Motor neuron (in vitro differentiated cells): ENCODE measurements at places on chromosomes 1 and 21. TPM values are rescaled to one million over a fixed set of nuclear protein-coding genes. Genes with fewer than 3 reads are reported as not detected.

SLC35F3 gene
- total RNA-seq: not detected in 2 replicates

TSPEAR gene
- total RNA-seq: 0.46 TPM in 2 replicates

LGR6 gene
- 0.13 and 0.96 TPM in 2 replicates for total RNA-seq

DISC1 gene
- total RNA-seq: 3.0 and 3.1 TPM in 2 replicates

CD5L gene
- total RNA-seq: 0.25 TPM in 1 of 2 replicates, not detected in the other

LCE3D gene
- total RNA-seq: not detected in 2 replicates

GPR89B gene
- 15.9 and 18.9 TPM in 2 replicates for total RNA-seq

RPTN gene
- total RNA-seq: 0.41 and 0.65 TPM in 2 replicates

SLC30A10 gene
- 0.16 and 0.46 TPM in 2 replicates for total RNA-seq

SLC30A1 gene
- total RNA-seq: 16.8 and 18.5 TPM in 2 replicates

GPA33 gene
- total RNA-seq: 0.14 and 0.31 TPM in 2 replicates

TAGLN2 gene
- 147 and 225 TPM in 2 replicates for total RNA-seq

LMOD1 gene
- 0.16 and 0.63 TPM in 2 replicates for total RNA-seq

SYTL1 gene
- 0.91 and 1.4 TPM in 2 replicates for total RNA-seq

F5 gene
- total RNA-seq: 0.36 and 0.46 TPM in 2 replicates

OR2G6 gene
- total RNA-seq: not detected in 2 replicates

SPATA46 gene
- not detected in 2 replicates for total RNA-seq

GLMP gene
- total RNA-seq: 36.1 and 50.5 TPM in 2 replicates

RGS13 gene
- total RNA-seq: 1.8 and 2.4 TPM in 2 replicates

KDF1 gene
- 0.13 and 0.16 TPM in 2 replicates for total RNA-seq

NCAM2 gene
- 0.35 and 0.38 TPM in 2 replicates for total RNA-seq

C8A gene
- total RNA-seq: not detected in 2 replicates

GREM2 gene
- 0.93 and 1.5 TPM in 2 replicates for total RNA-seq

FHAD1 gene
- total RNA-seq: 1.2 and 2.1 TPM in 2 replicates

KIF17 gene
- 0.31 and 0.43 TPM in 2 replicates for total RNA-seq

OR2M3 gene
- total RNA-seq: 0.09 and 0.16 TPM in 2 replicates

SPATC1L gene
- 9.5 and 12.1 TPM in 2 replicates for total RNA-seq

PCP4 gene
- total RNA-seq: 17.7 and 18.7 TPM in 2 replicates

PRKAB2 gene
- 99.1 and 104 TPM in 2 replicates for total RNA-seq

PTPRF gene
- 109 and 119 TPM in 2 replicates for total RNA-seq

GBP4 gene
- 0.13 TPM in 1 of 2 replicates, not detected in the other for total RNA-seq

CACNA1E gene
- total RNA-seq: 0.27 and 0.66 TPM in 2 replicates

NR5A2 gene
- total RNA-seq: 0.20 and 0.22 TPM in 2 replicates

DISP3 gene
- total RNA-seq: 17.1 and 17.8 TPM in 2 replicates

CLCNKB gene
- not detected in 2 replicates for total RNA-seq

SUSD4 gene
- total RNA-seq: 28.7 and 29.3 TPM in 2 replicates

NFIA gene
- 9.2 and 11.0 TPM in 2 replicates for total RNA-seq

LMX1A gene
- 0.35 TPM in 1 of 2 replicates, not detected in the other for total RNA-seq

NDC1 gene
- 12.0 and 14.9 TPM in 2 replicates for total RNA-seq

ERRFI1 gene
- total RNA-seq: 35.6 and 37.4 TPM in 2 replicates

OR2L8 gene
- 0.36 and 0.45 TPM in 2 replicates for total RNA-seq

SEC16B gene
- total RNA-seq: 4.2 and 8.1 TPM in 2 replicates

PRAMEF2 gene
- not detected in 2 replicates for total RNA-seq

MATN1 gene
- 0.56 and 0.65 TPM in 2 replicates for total RNA-seq

GUCA2A gene
- total RNA-seq: not detected in 2 replicates

TMOD4 gene
- 2.0 and 2.6 TPM in 2 replicates for total RNA-seq

TCHH gene
- 0.13 and 1.5 TPM in 2 replicates for total RNA-seq

RER1 gene
- 165 and 199 TPM in 2 replicates for total RNA-seq

CAMK1G gene
- total RNA-seq: 5.6 and 6.3 TPM in 2 replicates

LAMTOR2 gene
- total RNA-seq: 85.4 and 91.8 TPM in 2 replicates

DNM3 gene
- 24.1 and 29.5 TPM in 2 replicates for total RNA-seq

LHX8 gene
- total RNA-seq: 0.39 TPM in 1 of 2 replicates, not detected in the other

IKBKE gene
- total RNA-seq: 0.62 and 0.92 TPM in 2 replicates

SDC3 gene
- total RNA-seq: 92.2 and 108 TPM in 2 replicates
